Foreskin keratinocyte (primary cell): ENCODE measurements at places on chromosomes 1 and 21.

DNA sequence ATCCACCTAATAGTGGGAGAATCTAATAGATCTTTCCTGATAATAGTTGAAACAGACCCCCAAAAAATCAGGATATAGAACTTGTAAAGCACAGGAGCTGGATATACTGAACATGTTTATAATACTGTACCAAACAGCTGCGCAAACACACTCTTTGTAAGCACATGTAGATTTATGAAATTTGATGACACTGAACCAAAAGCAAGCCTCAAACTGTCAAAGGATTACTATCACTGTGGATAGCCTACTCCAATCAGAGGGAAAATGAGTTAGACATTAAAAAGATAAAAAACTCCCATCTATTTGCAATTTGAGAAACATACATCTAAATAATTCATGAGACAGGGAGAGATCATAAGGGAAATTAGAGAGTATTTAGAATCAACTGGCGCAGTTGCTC, 26.1 kb downstream of the RCAN3 start:
- no peak for DNase-seq

DNA sequence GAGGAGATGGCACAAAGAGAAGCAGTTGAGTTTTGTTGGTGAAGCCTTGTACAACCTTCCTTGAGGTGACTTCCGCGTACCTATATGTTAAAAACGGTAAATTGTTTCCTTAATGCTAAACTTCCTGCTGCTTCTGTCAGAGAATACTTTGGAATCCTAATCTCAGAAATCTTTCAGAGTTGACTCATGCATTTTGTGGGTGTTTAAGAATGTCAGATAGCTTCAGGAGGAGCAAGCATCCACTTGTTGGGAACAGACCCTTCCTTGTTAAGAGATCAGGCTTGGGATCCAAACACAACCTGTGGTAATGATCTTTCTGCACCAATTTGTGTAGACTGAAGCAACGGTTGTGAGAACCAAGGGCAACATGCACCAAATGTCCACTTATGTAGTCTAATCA, 29.5 kb downstream of the AK4 start:
- DNase-seq = peak; percentile 96

- peak; percentile 61 for DNase-seq
These were observed 2.4 kb upstream of the PIK3R3 start for GRCh38 chr1:46134660-46135331.

DNA sequence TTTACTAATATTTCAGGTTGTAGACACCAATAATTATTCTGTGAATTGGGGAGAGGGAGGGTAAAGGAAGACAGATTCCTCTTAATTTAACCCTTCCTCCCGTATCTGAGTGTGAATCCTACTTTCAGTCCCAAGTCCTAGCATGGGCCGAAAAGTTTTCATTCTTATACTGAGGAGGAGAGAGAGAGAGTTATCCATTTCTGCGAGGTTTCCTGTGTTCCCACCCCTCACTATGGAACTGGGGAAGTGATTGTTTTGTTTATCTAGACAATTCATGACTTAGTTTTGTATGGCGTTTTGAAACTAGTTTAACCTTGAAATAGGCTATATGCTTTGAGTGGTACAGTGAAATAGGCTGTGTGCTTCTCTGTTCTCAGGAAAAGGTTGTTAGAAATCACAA, 134.0 kb upstream of the DPYD start:
- DNase-seq = no peak

- DNase-seq = no peak
These were observed 4.1 kb upstream of the PTAFR start for GRCh38 chr1:28180306-28181305.

DNA sequence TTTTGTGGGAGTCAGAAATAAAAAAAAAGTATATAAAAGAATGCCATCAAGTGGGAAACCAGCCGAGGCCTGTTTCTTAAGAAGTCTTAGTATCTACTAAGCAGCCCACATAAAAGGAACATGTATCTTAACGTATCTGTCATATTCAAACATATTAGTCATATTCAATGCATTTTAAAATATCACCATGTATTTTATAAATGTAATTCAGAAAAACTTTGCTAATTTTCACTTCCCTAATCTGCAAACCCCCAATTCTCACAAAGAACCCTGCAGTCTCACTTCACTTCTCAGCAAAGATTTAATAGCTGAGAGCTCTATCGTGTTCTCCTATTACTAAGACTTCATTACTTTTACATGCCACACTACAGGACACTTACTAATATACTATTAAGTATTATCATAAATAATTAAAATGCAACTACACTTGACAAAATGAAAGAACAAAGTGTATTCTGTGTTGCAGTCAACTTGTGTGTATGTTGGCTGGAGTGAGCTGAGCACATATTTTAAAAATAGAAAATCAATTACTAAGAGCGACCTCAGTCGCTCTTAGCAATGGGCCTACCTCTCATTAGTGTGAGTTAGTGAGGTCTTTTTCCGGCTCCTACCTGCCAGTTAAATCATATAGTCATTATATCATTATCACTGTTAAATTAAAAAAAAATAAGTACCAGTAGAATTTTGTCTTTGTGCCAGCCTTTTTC, 484.3 kb downstream of the LMO4 start:
- peak; percentile 64 for DNase-seq

- DNase-seq = no peak
These were observed 12.6 kb downstream of the COL6A1 start for GRCh38 chr21:45994086-45994661.

- no peak for DNase-seq
These were observed 23.0 kb downstream of the ARV1 start for GRCh38 chr1:231001892-231002291.

DNA sequence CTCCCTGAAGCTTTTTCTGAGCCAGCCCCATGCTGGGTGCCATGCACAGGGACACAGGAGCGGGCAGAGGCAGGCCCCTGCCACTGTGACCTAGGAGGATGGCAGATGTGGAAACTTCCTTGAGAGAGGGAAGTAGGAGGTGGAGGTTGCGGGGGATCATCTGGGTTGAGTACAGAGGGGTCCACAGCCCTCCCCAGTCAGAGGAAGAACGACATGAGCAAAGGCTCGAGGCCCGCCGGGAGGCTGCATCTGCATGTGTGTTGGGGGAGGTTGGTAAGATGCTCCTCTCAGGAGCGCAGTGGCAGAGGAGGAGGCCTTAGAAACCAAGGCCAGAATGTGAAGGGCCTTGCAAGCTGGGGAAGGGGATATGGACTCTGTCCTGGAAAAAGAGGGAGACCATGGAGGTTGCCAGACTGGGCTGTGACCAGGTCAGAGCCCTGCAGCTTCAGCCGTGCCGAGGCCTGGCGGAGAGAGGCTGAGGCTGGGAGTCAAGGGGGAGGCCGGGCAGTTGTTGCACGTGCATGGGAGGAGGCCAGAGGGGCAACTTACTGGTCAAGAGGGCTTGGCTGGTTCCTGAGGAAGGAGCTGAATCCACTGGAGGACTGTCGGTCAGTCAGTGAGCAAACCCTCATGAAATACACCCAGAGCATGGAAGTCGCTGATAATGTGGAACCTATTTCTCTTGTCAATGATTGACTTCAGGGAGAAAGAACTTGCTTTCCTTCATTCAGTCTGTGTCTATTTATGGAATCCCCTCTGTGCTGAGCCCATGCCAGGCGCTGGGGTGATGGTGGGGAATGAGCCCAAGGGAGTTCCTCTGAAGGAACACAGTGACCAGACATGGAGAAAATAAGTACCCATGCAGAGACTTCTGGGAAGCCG, 31.7 kb downstream of the A3GALT2 start:
- no peak for DNase-seq

DNA sequence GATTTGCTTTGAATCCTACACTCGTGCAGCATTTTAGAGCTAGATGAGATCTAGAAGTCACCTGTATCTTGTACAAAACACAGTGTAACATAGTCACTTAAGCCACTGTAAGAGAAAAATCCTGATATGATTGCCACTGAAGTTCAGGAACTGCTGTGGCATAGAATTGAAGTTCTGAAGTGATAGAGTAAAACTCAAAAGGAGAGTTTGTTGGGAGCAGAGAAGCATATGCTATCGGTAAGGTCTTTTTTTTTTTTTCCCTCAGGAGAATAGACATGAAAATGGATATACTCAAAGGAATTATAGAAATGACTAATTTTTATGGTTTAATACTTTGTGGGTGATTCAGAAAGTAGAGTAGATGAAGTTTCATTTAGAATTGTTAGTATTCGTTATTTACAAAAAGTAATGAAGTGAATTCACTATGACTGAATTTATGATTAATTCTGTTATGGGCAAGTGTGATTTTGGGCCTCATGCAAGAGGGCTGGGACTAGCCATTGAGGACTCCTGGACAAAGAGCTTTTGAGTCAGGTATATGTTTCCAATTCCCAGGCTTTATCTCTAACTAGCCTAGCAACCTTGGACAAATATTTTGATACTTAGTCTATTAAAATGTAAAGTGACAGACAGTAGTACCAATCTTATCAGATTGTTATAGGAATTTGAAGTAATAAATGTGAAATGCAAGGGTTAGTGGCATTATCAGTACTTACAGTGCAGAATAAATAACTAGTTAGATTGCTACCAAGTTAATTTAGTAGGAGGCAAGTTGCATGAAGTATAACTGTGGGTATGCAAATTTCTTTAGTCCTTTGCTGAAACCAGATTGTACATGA, 3.1 kb downstream of the KCTD3 start:
- peak; percentile 23 for DNase-seq

GRCh38 chr1:90045853-90046563, 51.1 kb downstream of the ZNF326 start:
- DNase-seq = peak; percentile 26

- peak; percentile 77 for DNase-seq
These were observed 31.5 kb downstream of the PRKAA2 start for GRCh38 chr1:56676571-56677035.

DNA sequence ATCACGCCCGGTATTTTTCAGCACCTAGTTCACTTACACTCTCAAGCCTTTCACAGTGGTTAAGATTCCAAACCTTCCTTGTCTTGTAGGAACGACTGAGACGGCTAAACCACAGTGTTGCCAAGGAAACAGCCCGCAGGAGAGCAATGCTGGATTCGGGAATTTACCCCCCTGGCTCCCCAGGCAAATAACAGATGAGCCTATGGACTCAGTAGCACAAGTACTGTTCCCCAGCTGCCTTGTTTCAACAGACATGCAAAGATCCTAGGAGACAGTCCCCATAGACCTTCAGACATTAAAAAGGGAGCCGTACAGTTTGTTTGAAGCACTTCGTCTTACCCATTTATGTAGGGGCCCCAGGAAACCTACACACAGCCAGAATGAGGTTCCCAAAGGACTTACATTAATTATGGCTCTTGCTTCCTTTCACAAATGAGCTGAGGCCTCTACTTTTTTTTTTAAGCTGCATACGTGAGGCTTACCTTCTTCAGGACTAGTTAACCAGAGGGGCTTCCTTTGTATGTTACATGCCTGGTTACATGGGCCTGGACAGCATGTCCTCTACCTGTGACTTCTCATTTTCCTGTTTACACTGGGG, 2.7 kb downstream of the SNAPIN start:
- no peak for DNase-seq

- no peak for DNase-seq
These were observed 1797.4 kb downstream of the NCAM2 start for GRCh38 chr21:22795644-22796043.
